Epithelial cell of proximal tubule (primary cell): ENCODE measurements at places on chromosomes 12 and 14.

DNA sequence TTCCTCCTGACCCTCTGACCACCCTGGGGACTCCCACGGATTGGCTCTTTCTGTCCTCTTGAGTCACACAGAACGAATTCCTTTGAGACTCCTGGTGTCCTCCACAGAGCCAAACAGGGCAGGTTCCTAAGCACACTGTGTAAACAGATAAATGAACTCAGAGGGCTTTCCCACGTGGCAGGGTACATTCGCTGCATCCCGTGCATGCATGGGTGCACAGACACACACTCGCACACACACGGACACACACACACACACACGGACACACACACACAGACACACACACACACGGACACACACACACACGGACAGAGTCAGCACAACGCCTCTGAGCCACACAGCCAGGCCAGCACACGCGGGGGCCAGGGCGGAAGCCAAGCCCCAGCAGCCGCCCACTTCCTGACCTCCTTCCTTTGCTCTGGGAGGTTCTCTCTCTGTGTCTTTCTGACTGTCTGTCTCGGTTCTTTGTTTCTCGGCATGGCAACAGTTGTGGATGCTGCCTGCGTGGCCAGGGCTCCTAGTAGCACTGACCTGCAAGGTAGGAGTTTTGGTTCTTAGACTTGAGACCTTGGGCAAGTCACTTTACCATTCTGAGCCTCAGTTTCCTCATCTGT, 706 bp downstream of the CRACR2A start:
- DNase-seq: peak; percentile 58

DNA sequence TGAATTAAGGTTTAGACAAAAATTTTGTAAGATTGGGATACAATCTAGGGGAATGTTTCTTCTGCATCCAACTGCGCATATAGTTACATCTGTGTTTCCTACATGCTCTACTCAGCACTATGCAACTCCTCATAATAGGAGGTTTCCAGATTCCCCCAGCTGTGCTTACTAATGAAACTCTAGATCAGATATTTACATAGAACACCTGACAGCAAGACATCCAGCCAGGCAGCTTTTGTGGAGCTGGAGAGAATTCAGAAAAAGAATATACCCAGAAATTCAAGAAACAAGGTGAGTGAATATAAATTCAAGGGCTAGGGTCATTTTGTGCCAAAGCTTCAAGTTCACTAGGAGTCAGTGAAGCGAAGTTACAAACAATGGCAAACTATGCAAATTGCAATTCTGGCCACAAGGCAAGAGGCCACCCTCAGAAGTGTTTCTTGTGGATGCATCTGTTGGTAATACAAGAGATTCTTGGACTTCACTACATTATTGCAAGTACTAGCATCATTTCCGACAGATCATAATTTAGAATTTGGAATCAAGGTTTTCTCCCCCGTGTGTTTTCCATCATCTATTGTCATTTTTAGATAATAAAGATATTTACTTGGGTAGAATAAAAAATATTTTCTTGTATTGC, 341.2 kb upstream of the NAV3 start:
- no peak for DNase-seq

DNA sequence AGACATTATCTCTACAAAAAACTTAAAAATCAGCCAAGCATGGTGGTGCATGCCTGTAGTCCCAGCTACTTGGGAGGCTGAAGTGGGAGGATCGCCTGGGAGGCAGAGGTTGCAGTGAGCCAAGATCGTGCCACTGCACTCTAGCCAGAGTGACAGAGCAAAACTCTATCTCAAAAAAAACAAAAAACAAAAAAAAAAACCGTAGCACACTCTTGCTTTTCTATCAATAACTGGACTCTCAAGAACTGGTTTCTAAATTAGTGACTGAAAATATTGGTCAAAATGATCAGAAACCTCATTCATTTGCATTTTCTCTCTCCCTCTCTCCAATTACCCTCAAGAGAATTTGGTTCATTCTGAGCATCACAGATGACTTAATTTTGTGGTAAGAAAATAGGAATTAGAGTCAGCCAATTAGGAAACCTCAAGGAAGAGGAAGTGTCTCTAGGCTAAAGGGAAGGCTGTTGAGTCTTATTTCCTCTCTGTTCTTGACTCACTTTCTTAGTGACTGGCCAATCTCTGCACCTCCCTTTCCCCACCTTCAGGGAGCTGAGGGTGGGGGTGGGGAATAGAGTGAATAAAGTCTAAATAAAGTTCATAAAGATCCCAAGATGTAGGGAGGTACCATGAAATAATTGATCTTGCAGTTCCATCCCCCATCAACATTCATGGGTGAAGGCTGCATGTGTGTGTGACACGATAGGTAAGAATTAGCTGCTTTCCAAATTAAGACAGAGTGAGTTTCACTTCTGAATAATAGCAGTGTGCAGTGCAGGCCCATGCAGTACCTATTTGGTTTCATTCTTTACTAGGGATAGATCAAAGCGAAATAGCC, 6.8 kb upstream of the PSMA6 start:
- DNase-seq: no peak

GRCh38 chr14:37585971-37586796, 8.9 kb downstream of the FOXA1 start:
- DNase-seq: no peak

DNA sequence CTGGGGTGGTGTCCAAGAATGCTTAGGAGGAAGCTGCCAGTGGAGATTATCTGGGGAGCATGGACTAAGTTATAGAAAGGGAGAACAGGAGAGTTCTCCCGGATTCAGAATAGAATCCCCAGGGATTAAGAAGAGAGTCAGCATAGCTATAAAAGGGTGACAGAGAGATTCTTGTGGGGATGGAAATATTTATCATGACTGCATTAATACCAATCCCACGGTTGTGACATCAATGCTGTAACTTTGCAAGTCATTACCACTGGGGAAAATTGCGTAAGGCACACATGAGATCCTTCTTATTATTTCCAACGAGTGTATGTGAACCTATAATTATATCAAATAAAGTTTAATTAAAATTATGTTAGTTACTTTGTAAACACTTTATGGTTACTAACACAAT, 447.9 kb upstream of the TMEM132C start:
- no peak for DNase-seq

GRCh38 chr12:7221486-7221885, 32.0 kb downstream of the PEX5 start:
- DNase-seq: no peak

- no peak for DNase-seq
These were observed 47.8 kb upstream of the EML1 start for GRCh38 chr14:99745307-99745951.
